ENCODE measurements at places on chromosomes 2 and 18.

- H3K4me3 ChIP-seq: no peak overlapping the region
- H3K27me3 ChIP-seq: no peaks in the 10 kb centered on the region
- DNase-seq: no peak
- H3K4me1 ChIP-seq: no peaks in the 10 kb centered on the region
- H3K36me3 ChIP-seq: no peaks in the 10 kb centered on the region
- H3K27ac ChIP-seq: no peak overlapping the region
These were observed 304.8 kb downstream of the LRATD1 start for GRCh38 chr2:14937336-14937735.

DNA sequence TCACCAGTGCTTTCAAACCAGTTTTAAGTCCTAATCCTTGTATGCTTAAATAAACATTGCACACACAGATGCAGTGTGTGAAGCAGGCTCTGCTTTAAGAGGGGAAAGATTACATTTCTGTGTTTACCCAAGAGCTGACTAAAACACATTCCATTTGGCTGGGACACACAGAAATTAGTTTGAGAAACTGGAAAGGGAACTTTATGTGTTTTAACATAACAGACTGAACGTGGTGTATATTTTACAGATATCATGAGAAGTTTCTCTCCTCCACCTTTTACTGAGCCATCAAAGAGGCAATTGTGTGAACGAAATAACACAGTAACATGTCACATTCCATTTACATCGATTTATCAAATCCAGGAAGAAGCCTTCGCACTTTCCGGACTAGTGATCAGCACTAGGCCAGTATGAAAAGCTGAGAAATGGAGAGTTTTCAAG is 121.8 kb downstream of the MAIP1 start:
- peak overlapping the region; percentile 25 for H3K27ac ChIP-seq
- H3K4me3 ChIP-seq: no peak overlapping the region
- H3K27me3 ChIP-seq: no peaks in the 10 kb centered on the region
- DNase-seq: no peak

GRCh38 chr2:238582159-238582558 is 155.4 kb downstream of the ASB1 start:
- no peak overlapping the region for H3K27ac ChIP-seq
- no peaks in the 10 kb centered on the region for H3K27me3 ChIP-seq
- peak; percentile 29 for DNase-seq
- no peak overlapping the region for H3K4me3 ChIP-seq
- no peaks in the 10 kb centered on the region for H3K4me1 ChIP-seq

DNA sequence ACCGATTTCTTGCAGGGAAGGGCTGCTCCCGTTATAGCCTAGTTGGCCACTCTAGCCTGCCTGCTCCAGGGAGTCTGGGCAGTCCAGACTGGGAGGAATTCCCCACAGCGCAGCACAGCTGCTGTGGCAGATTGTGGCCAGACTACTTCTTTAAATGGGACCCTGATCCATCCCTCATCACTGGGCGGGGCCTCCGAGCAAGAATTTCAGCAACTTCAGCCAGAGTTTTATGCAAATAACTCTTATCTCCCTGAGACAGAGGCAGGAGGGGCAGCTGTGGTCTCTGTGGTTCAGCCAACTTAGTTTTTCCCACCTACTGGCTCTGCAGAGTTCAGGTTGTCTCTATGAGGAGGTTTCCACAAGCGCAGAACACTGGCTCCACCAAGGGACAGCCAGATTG is 1583.2 kb downstream of the SUCLG1 start:
- no peak overlapping the region for H3K27ac ChIP-seq
- no peak for DNase-seq
- H3K36me3 ChIP-seq: no peaks in the 10 kb centered on the region

DNA sequence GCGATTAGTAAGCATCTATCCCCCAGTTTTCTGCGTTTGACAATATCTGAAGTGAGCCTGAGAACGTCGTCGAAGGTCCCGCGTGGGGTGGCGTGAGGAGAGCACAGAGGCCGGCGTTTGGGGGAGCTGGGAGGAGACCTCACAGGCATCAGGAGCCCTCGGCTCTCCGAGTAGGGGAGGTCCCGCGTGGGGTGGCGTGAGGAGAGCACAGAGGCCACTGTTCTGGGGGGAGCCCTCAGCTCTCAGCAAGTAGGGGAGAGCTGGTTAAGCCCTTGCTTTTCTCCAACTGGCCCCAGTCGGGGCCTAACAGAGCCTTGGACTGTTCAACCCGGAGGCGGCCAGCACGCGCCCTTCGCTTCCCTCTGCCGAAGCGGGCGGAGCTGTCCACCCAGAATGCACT is 134.3 kb downstream of the NFATC1 start:
- no peaks in the 10 kb centered on the region for H3K36me3 ChIP-seq
- H3K27me3 ChIP-seq: no peaks in the 10 kb centered on the region
- H3K4me1 ChIP-seq: peaks cover 10% of the 10 kb centered on the region
- DNase-seq: no peak
- H3K27ac ChIP-seq: no peak overlapping the region
- no peak overlapping the region for H3K4me3 ChIP-seq

Measured in vagina (tissue), 2 donors.